DMS79 (cell line): ENCODE measurements at places on chromosomes 3 and 15.

GRCh38 chr3:120854908-120855526 lies 53.0 kb upstream of the STXBP5L start:
- no peak for DNase-seq

- no peak for DNase-seq
Observed at GRCh38 chr3:14222457-14222856, 43.8 kb downstream of the LSM3 start.

DNA sequence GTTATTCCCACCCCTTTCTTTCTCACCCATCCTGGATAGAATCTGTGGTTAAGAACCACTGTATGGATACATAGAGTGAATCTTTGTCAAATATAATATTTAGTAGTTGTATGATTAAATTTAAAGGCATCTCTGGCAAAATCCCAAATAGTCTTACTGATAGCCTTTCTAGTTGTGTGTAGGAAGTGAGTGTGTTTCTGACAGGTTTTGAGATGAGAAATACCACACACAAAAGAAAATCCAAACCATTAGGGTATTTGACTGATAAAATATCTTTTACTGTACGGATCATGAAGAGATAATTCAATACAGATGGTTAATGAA lies 44.7 kb upstream of the PLCL2 start:
- no peak for DNase-seq

GRCh38 chr3:42067326-42067725 lies 23.8 kb upstream of the TRAK1 start:
- no peak for DNase-seq

- DNase-seq: no peak
Observed at GRCh38 chr3:150391161-150391560, 16.9 kb upstream of the TSC22D2 start.

DNA sequence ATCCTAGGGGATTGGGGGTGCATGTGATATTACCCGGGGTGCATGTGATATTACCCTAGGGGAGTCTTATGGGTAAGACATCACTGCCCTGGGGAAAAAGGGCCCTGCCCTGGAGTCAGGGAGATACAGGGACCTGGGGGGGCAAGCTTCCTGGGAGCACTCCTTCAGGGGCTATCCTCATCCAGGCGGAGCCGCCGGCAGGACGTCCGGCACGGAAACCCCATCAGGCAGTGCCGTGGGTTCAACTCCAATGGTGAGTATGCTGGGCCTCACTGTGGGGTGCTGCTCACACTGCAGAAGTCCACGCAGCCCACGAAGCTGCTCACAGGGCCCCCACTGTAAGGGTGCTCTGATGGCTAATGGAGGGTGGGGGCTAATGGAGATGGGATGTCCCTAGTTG lies 5.3 kb upstream of the GNAT1 start:
- no peak for DNase-seq

GRCh38 chr3:108180194-108180593 lies 42.0 kb downstream of the IFT57 start:
- no peak for DNase-seq

DNA sequence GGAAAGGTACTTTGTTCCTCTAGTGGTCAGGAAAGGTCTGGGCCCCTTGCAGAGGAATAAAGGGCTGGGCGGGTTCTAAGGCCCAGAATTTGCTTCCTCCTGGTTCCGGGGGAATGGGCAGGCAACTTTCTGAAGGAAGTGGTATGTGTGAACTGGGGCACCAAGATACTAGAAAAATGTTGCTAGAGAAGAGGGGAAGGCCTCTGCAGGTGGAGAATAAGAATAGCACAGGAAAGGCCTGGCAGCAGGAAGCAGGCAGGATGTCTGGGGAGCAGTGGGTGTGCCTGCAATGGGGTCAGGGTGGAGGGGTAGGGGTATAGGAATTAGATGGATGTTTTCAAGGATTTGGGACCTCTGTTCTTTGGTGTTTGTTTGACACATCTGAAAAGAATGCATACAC lies 2.0 kb downstream of the SLC22A13 start:
- no peak for DNase-seq

DNA sequence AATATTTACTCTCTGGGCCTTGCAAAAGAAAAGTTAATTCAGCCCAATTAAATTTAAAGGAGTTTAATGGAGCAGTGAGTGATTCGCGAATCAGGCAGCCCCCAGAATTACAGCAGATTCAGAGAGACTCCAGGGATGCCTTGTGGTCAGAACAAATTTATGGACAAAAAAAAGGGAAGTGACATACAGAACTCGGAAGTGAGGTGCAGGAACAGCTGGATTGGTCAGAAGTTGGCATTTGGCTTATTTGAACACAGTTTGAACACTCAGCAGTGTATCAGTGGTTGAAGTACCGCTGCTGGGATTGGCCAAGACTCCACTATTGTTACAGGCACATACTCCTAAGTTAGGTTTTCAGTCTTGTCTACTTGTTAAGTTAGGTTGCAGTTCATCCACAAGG lies 145.0 kb upstream of the GAP43 start:
- no peak for DNase-seq
